A673 (cell line): ENCODE measurements at places on chromosomes 5 and 9.

GRCh38 chr5:54616518-54617220 lies 99.1 kb downstream of the SNX18 start:
- DNase-seq = no peak

- DNase-seq = no peak
Measured at GRCh38 chr9:108100571-108100970, 611.0 kb upstream of the KLF4 start.

DNA sequence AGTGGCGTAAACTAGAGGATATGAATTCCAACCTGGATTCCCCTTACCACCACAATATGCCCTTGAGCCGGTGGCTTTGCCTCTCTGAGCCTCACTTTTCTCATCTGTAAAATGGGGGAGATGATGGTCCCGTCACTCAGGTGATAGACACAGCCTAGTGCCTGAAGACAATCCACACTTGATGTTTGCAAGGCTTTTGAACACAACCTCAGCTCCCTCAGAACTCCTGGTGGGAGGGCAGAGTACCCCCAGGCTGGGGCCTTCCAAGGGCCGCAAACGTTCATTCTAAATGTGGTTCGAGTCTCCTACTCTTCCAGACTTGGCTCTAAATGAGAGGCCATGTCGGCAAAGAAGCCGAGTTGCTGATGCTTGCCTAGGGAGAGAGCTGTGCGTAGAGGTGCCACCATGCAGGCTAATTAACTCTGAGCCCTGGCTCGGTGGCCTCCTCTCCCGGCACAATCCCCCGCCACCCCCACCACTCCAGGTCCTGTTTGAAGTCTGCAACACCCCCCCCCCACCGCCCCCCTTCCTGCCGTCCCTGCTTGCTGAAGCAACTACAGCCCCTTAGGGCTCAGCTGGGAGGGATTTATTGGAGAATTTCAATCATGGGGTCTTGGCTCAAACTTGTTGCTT lies 97.7 kb upstream of the LMX1B start:
- DNase-seq = no peak

DNA sequence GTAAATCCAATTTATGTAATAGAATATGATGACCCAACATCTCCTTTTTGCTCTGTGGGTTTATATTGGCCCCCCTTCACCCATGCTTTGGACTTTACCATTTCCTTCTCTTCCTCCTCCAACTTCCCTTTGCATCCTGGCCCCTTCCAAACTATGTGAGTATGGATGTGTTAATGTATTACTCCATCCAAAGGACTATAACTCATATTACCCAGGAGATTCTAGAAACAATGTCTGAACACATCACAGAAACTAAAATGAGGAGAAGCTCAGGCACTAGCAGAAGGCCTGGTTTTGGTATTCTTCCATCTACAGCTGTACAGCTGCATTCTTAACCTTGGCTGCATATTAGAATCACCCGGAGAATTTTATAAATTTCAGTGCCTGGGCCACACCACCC lies 110.7 kb downstream of the PDE4D start:
- no peak for DNase-seq

DNA sequence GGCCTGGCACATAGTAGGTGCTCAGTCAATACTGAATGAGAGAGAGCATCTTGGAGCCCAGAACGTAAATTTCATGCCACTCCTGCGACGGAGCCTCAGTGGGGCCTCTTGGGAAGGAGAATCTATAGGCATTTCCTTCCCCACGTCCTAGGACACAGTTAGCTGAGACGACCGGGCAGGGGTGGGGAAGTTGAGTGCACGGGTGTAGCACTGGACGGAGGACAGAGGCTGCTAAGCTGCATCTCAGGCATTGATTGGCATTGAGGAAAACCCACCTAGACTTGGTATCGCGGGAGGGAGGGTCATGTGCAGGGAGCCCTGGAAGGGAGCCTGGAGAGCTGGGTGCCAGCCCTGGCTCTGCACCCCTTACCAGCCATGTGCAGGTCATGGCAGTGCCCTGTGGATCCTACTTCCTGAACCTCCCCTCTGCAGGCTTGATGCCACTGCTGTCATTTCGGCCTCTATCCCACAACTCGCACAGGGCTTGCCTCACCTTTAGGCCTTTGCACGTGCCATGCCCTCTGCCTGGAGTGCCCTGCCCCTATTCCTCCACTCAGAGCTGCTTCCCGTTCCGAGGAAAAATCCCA lies 25.6 kb downstream of the NEK6 start:
- no peak for DNase-seq

- no peak for DNase-seq
Measured at GRCh38 chr9:135985459-135985774, 24.2 kb upstream of the UBAC1 start.

DNA sequence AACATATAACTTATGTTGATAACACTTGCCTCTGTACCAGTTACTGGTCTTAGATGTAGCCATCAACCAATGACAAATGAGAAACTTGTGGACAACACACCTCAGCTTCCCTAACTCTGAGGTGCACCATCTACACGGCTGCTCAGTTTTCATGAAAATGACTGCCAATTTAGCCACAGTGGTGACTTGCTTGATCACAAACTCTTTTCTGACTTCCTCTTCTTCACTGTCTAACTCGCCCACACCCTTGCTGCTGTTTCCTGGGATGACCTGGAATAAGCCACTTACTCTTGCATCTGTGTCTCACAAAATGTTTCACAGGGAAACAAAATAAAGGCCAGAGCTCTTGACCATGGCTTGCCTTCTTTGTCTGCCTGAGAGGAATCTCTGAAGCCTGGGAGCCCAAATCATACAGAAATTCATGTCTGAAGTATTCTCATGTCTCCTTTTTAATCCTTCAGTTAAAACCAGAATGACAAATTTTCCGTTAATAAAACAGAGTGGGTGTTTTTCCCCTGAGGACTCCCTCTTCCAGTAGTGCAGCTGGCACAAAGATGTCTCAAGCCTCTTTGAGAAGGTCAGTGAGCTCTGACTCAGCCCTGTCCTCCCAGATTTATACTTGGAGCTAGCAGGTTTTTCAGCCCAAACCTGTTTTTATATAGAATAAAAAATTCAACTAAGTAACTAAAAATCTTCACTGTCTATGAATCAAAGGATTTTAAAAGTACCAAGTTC lies 126.5 kb upstream of the PAM start:
- DNase-seq = no peak
